Activated CD4-positive, alpha-beta T cell treated with anti-CD3 and anti-CD28 coated beads for 1 hour (primary cell): ENCODE measurements at places on chromosomes 6 and 20.

DNA sequence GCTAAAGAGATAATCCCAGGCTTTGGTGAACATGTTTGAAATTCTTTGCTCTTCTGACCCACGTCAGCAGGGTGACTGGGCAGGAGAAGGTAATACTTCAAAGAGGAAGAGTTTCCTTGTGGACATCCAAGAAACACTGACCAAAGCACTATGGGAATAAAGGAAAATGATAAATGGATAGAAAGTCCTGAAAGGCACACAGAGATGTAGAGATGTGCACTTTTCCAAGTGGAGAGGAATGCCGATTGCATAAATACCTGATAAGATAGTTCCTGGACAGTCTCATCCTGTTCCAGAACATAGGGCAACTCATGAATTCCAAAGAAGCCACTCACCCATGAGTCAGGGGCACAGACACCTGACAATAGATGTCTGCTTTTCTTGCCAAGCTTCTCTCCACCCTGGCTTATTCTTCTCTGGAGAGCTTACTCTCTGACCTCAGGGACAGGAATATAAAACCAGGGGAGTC is 191.3 kb upstream of the FOXA2 start:
- no peak for DNase-seq

- DNase-seq, result no peak
These were observed 56.2 kb downstream of the KHDC1L start for GRCh38 chr6:73169111-73169510.

- no peak for DNase-seq
These were observed 42.3 kb downstream of the SLC35D3 start for GRCh38 chr6:136964398-136964797.

DNA sequence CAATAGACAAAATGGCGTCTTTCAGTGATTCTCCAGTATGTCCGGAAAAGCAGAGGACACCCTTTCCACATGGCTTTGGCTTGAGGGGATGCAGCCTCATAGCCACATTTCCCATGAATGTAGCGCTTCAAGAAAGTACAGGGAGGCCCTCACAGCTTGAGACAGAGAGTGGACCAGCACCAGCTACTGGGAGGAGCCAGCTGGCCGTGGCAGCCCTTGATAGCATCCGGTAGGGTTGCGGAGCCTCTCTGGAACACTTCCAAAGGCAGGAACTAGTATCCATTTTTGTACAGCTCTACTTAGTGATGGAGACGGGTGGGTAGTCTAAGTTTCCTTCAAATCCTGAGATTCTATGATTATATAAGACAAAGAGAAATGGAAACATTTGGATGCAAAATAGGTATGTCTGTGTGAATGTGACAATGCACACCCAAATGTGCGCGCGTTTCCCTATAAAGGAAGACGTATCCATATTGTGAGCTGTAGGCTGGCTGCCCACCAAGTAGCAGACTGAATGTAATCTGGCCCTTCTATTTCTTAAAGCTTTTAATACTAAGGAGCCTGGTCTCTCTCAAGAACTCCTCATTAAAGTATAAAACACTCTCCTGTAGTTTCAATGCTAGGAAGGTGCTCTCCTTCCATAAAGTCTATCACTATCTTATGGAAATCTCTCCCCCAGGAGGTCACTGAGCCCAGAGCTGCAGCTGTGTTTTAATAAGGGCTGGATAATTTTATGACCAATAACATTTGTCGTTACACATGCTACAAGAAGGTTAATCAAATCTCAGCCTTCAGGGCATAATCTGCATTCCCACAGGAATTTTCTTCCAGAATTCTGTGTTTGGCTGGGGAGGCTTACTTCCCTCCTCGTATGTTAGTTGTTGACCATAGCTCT is 74.0 kb downstream of the SOBP start:
- DNase-seq, result no peak

DNA sequence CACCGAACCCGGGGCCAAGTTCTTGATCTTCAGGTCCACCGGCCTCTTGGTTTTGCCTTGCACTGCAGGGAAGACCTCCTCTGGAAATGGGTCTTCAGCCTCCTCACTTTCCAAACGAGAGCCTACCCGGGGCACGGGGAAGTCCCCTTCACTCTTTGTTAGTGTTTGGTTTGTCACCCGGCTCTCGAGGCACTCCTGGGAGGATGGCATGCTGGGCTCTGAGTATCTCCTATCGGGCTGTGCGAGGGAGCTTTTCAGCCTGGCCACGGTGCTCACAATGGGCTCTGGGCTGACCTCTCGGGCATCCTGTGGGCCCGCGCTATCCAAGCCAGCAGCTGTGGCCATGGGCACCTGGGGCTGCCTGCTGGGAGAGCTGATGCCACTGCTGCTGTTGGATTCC is 8.1 kb downstream of the TAGAP start:
- DNase-seq, result no peak

- no peak for DNase-seq
These were observed 16.5 kb downstream of the PBOV1 start for GRCh38 chr6:138201836-138202235.

- no peak for DNase-seq
These were observed 332.5 kb upstream of the RUNX2 start for GRCh38 chr6:44995486-44996132.

GRCh38 chr6:23828861-23829260 is 297.2 kb upstream of the NRSN1 start:
- DNase-seq, result no peak

- no peak for DNase-seq
These were observed 221.4 kb downstream of the CDKAL1 start for GRCh38 chr6:20755631-20756030.

DNA sequence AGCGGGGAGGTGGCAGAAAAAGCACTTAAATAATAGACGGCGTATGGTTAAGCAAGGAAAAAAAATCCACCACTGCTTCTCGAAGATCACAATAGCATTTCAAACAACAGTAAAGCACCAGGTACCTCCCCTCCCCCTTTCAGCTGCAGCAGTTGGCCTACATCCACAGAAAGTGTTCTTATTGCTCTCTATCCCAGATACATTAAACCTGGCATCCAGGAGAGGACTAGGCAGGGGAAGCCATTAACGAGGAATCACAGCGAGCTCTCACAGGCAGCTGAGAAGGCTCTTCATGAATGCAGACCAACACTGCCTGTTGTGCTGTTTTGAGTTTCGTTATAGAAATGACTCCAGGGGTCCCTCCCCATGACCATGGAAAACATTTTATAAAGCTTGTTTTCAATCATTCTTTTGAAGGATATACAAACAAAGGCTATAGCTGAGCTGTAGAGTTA is 11.8 kb downstream of the FYN start:
- DNase-seq, result no peak

- no peak for DNase-seq
These were observed 177.1 kb upstream of the ARID1B start for GRCh38 chr6:156599978-156600590.

DNA sequence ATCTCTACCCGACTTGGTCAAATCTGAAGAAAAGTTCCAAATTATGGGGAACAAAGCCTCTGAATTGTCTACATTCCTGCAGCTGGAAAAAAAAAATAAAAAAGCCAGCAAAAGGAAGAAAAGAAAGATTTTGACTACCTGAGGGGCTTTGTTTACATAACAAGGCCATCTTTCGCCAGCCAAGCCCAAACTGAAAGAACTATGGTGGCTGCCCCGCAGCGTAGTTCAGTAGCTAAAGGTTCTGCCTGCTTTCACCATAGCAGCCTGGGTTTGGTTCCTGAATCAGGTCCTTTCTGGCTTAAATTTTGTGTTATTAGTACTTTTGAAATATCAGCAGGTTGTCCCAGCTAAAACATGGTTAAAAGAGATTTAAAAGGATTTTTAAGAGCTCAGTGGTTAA is 35.4 kb downstream of the ZNF133 start:
- no peak for DNase-seq

DNA sequence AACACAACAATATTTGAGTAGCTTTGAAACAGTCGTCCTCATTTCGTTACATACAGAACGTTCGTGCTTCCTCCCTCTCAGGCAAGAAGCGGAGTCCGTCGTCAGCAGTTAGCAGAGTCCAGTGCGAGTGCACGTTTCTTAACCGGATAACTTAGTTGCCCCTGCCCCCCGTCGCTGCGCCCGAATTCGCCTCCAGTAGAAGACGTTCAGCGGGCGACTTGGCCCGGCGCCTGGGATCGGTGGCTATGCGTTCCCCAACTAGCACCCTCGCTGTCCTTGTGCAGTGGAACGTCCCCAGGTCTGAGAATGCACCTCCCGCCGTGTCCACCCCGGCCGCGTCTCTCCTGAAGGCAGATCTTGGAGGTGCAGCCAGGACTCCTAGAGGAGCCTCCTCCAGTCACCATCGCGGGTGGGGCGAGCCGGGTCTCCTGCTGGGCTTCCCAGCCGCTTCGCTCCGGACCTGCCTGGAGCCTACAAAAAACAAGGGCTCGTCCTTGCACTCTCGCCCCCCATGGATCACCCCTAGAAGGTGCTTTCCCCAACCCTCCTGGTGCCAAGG is 910 bp upstream of the PCSK2 start:
- DNase-seq, result no peak

DNA sequence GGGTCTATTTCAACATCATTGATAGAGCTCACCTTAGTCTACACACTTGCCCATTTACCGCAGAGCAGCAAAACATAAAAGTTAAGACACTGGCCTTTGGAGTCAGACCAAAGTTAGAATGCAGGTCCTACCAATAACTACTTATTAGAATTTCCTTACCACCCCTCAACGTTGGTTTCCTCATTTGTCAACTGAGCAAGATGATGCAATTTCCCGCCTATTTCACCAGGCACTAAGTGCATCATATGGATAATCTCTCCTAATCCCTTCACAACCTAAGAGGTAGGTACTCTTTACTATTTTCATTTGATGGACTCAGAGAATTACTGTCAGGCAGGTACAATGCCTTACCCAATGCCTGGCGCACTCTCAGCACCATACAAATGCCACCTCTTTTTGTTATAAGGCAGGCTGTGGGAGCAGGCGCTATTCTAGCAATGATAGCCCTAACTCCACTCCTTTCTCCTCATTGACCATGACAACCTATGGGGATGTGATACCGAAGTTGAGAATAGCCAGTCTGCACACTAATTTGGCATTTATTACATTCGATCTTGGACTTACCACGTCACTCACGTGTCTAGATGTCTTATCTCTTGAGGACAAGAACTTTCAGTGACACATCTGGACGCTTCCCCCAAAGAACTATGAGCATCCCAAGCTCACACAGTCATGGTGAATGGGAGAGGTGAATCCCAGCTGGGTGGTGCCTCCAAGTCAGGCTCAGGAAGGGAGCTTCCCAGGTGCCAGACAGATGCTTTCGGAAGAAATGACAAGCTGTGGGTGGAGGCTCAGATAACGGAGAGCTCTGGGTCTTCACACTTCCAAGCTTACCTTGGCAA is 128.1 kb upstream of the STMND1 start:
- DNase-seq, result no peak

GRCh38 chr6:49839162-49839561 is 27.2 kb downstream of the CRISP1 start:
- no peak for DNase-seq

DNA sequence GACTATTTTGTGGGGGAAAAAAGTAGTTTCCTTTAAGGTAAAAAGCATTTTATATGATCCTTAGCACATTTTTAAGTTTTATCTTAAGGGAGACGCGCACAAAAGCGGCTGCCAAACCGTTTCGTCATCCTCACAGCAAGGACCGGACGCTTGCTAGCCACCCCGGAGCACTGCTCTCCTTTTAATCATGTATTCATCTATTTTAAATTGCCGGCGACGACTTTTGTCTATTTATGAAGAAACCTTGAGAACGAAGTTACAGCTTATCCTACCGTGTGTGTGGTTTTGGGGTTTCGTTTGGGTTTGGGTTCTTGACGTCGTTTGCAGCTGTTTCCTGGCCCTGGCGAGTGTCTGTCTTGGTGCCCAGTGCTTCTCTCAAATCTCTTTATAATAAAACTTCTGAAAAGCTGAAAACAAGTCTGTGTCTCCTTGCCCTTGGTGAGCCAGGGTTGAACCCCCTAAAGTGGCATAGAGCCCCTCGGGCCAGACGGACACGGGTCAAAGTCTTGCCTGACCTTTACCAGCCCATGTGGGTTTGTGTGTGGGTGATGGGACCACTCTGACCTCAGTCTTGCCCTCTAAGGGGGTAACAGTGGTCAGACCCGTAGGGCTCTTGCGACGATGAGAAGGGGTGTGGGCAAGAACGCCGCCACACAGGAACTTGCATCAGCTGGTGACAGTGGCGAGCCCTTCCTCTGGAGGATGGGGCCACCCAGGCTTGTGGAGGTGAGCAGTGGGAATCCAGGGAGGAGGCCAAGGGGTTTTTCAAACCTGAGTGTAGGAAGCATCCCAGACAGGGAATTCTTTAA is 117.6 kb downstream of the JPH2 start:
- DNase-seq, result peak; percentile 48

GRCh38 chr6:32774426-32774825 is 11.1 kb upstream of the HLA-DQB2 start:
- DNase-seq, result no peak

GRCh38 chr6:136613477-136613876 is 63.3 kb upstream of the MAP7 start:
- no peak for DNase-seq

GRCh38 chr20:77231-77630 is 10.2 kb upstream of the DEFB125 start:
- no peak for DNase-seq

- DNase-seq, result no peak
These were observed 8.2 kb downstream of the FAM135A start for GRCh38 chr6:70421509-70421908.

GRCh38 chr6:66553441-66553840 is 846.4 kb upstream of the EYS start:
- DNase-seq, result no peak

DNA sequence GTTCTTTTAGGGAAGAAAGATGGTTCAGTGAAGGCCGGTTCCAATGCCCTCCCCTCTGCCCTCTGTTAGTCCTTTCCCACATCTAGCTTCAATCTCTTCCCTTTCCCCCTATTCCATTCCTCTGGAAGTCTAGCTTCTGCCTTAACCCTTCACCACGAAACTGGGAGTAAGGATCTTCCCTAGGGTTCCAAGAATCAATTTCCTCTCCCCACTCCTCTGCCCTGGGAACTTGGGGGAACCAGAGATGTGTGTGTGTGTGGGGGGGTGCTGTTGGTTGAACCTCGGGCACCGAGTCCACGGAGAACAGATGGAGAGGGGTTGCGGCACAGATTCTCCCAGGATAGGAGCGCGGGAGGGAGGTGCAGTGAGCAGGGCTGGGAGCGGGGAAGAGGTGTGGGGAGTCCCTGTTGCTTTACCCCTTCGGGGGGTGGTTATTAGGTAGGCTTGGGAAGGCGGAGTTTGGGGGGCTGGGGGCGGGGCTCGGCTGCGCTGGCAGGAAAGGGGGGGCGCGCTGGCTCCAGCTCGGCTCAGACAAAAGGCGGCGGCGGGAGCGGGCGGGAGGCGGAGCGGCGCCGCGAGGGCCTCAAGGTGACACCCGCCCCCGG is at the start of gene TMEM151B:
Gene TMEM151B (plus strand): TSS at position 530 of the 605 bp plus-strand sequence. CDS start 293 bp downstream, outside the sequence.
- DNase-seq, result no peak

GRCh38 chr6:56334937-56335336 is 87.6 kb upstream of the COL21A1 start:
- no peak for DNase-seq
